ENCODE measurements at places on chromosomes 11 and 22. TPM values are rescaled to one million over a fixed set of nuclear protein-coding genes. Genes with fewer than 3 reads are reported as not detected.

Gene FAM181B
- 2.5 TPM for total RNA-seq

Gene A4GALT
- total RNA-seq = 146 TPM

Gene APOBEC3F
- 4.4 TPM for total RNA-seq

Gene CRY2
- total RNA-seq = 49.2 TPM

Gene TBX10
- not detected for total RNA-seq

Gene OR4C5
- total RNA-seq = not detected

Gene NRGN
- 3.1 TPM for total RNA-seq

Measured in tibial nerve (tissue), 4 donors.